Activated CD4-positive, alpha-beta T cell treated with anti-CD3 and anti-CD28 coated beads for 36 hours (primary cell): ENCODE measurements at places on chromosomes 3 and 15.

DNA sequence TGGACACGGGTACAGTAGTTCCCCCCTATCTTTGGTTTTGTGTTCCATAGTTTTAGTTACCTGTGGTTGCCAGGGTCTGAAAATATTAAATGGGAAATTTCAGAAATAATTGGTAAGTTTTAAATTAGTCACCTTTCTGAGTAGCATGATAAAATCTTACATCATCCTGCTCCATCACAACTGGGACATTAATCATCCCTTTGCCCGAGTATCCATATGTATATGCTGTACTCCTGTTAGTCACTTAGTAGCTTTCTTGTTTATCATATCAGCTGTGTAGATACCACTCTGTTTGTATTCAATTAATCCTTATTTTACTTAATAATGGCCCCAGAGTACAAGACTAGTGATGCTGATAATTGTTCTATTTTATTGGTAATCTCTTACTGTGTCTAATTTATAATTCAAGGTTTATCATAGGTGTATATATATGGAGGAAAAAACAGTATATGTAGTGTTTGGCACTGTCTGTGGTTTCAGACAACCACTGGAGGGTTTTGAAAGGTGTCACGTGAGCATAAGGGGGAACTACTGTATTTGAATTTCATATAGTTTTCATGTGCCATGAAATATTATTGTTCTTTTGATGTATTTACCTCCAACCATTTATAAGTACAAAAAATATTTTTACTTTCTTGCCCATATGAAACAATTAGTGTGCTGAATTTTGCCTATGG lies 41.4 kb downstream of the CTDSPL2 start:
- peak; percentile 19 for DNase-seq

DNA sequence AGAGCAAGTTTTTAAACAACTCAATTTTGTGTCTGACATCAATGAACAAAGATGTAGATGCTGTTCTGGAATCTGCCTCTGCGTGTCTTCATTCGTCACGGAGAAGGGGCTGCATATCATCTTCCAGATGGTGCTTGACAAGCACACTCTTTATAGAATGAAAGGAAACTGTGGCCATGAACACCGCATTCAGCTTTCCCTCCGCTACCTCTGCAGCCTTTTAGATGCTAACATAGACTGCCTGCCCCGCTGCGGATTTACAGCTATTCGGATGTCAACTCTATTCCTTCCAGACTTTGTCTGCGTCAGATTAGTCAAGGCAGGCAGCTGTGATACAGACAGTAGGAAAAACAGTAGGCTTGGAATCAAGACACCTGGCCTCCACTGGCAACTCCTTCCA lies 232.9 kb downstream of the TJP1 start:
- DNase-seq: no peak

GRCh38 chr3:196238612-196239560 lies 22.6 kb downstream of the SLC51A start:
- DNase-seq: no peak

DNA sequence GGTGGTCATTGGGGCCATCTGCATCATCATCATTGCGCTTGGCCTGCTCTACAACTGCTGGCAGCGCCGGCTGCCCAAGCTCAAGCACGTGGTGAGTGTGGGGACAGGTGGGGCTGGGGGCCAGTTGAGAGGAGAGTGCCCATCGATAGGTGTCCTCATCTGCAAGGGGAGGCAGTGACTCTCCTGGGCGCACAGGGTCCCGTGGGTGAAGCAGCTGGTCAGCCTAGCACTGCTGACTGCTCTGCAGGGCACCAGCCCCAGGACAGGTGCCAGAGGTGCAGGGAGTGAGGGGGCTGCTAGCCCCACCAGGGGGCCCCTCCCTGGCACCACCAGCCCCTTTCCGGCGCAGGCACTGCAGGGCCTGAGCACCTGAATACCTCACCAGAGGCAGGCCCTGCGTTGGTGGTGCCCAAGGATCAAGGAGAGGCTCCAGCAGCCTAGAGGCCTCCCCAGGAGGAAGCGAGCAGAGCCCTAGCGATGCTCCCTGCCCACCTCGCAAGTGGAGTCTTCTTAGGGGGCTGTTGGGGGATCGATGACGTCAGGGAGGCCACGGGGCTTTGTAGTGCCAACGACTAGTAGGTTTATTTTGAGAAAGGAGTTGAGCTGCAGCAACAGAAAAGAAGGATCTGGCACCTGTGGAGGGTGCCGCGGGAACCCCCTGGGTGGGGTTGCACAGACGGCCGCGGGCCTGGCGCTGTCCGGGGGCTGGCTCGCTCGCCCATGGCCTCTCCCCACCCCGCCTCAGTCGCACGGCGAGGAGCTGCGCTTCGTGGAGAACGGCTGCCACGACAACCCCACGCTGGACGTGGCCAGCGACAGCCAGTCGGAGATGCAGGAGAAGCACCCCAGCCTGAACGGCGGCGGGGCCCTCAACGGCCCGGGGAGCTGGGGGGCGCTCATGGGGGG lies 976 bp upstream of the ABTB1 start:
- DNase-seq: peak; percentile 49

GRCh38 chr15:74257623-74258022 lies 21.5 kb downstream of the CCDC33 start:
- no peak for DNase-seq

GRCh38 chr3:52721730-52722008 lies 15.8 kb downstream of the SPCS1 start:
- no peak for DNase-seq

- DNase-seq: no peak
Observed at GRCh38 chr3:129820587-129820986, 72.9 kb downstream of the TMCC1 start.

- DNase-seq: no peak
Observed at GRCh38 chr15:94602754-94603470, 371.6 kb downstream of the MCTP2 start.

DNA sequence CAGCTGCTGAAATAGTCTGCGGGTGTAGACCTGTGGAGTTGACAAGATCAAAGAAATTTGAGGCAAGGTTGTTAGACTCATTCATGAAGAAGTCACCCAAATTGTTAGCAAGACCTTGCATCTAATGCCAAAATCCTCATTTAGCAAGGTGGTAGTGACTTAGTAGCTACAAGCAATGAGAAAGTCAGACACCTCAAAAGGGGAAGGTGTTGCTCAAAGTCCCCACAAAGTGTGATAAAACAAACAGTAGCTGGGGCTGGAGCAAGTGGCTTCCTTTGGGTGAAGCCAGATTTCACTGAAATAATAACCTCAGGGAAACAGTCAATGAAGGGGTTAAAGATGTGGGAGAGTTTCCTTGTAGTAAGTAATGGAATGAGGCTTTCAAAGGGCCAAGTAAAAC lies 44.9 kb downstream of the CD86 start:
- no peak for DNase-seq
